ENCODE measurements at places on chromosomes 11 and 22.

GRCh38 chr11:88484873-88485621 lies 147.5 kb upstream of the CTSC start:
- no peak for DNase-seq

DNA sequence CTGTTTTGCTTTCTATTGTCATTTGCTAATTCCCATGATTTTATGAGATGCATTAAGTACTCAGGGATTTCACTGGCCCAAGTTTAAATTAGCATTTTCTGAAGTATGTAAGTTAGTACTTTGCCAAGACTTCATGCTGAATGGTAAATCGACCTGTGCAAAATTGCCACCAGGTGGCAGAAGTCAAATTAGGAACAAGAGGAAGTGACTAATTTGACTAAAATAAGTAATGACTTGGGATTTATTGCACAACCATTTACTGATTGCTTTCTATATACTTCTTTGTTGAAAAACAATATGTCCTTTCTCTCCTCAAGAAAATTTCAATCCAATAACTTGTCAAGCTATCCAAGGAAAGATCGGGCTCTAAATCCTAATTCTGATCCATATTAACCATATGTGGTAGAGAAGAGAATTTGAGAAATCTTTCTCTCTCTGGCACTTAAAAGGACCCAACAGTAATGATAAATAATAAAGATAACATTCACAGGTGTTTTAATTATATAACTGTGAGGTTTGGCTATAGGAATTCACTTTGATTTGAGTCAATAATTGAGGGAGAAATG lies 253.7 kb upstream of the CHORDC1 start:
- no peak for DNase-seq

DNA sequence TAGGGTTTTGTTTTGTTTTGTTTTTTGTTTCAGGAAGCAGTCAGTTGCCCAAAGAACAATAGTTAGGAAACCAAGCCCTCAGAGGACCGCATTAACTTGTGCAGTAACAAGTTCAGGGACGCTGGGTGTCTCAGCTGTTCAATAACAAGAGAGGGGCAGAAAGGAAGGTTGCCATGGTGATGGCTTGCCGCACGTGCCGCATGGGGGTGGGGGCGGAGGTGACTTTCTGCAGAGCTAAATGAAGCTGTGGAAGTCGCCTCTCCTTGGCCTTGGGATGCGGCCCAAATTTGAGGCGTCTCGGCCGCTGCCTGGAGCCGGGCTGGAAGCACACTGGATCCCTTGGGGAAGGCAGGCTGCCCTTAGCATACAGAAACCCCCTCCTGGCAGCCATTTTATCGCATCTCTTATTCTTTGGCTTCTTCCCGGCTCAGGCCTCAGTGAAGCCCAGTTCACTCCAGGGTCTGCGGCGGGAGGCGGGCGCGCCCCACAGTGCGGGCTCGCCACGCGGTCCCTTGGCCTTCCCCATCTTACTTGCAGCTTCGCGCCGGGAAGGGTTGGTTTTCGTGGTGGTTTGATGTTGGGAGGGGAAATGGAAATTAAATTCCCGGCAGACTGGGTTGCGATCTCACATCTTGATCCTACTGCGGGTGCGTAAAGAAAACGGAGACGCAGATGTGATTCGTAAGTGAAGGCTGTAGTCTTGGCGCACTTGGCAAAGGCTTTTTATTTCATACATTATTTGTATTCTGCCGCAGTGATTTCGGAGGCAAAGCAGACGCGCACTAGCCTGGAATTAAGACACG lies 94.3 kb downstream of the SLC17A6 start:
- no peak for DNase-seq

- no peak for DNase-seq
These were observed 4.0 kb downstream of the BSX start for GRCh38 chr11:122977470-122978298.

DNA sequence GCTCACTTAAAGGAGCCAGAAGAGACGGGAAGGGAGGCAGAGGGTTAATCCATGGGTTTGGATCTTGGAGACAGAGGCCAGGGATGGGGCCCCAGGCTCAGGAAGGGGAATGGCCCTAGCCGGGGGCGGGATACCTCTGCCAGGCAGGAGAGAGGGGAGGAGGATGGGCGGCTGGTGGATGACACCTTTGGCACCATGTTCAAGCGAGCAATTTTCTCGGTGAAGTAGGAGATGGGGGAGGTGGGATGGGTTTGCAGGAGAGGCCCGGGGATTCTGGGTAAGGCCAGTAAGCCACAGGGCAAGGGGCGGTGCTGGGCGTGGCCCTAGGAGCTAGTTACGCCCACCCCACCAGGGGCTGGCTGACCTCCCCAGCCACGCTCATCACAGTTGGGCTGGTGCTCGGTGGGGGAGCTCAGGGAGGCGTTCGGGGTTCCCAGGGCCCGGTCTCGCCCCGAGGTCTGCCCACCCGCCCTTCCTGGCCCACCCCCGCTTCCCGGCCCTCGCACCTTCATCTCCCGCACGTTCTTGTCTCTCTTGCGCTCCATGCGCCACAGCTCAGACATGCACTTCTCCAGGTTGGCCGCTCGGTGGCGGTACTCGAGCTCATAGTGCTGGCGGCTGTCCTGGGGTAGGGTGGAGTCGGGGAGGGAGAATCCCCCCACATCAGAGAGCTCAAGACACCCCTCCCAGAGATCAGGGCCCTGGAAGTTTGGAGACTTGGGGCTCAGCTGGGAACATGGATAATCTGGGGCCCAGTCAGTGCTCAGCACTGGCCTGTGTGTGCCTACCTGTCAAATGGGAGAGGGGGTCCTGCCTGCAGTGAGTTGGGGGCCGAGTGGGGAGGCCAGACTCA lies 12.7 kb downstream of the BAIAP2L2 start:
- DNase-seq: no peak

DNA sequence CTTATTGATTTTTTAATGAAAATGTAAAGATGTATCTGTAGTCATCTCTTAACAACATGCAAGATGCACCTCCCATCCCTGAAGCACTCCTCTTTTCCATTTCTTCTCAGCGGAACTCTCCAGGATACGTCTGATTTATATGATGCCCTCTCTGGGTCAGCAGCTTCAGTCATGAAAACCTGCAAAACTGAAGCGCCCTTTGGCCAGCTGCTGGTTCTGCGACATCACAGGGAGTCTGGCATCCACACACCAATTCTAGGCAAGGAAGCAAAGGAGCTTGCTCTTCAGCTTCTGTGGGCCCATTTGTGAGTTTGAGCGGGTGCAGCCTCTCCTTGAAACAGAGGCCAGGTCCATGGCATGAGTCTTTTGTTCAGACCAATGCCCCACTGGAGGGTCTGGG lies 1253.3 kb downstream of the TBC1D22A start:
- DNase-seq: no peak

DNA sequence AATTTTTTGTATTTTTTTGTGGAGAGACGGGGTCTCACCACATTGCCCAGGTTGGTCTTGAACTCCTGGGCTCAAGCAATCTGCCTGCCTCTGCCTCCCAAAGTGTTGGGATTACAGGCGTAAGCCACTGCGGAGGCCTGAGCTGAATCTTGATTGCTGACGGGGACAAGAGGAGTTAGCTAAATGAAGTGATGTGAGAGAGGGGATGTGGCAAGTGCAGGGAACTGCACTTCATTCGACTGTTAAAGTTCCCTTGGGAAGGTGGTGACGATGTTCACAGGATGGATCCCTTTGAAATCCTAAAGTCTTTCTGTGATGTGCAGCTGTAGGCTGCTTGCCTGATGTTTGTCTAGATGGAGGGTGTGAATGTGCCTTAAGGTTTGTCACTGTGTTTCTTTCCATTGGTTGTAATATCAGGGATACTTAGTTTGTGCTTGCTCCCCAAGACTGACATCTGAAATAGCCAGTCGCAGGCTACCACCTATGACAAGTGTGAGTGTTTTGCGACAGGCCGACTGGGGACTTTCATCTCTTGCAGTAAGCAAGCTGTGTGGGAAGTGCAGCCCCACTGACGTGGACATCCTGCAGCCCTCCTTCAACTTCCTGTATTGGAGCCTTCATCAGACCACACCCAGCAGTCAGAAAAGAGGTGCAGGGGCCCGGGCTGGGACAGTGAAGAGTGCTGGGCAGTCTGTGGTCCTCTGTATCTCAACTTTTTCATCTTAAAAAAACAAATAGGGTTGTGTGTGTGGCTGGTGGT lies 19.6 kb upstream of the CCDC134 start:
- DNase-seq: peak; percentile 81

DNA sequence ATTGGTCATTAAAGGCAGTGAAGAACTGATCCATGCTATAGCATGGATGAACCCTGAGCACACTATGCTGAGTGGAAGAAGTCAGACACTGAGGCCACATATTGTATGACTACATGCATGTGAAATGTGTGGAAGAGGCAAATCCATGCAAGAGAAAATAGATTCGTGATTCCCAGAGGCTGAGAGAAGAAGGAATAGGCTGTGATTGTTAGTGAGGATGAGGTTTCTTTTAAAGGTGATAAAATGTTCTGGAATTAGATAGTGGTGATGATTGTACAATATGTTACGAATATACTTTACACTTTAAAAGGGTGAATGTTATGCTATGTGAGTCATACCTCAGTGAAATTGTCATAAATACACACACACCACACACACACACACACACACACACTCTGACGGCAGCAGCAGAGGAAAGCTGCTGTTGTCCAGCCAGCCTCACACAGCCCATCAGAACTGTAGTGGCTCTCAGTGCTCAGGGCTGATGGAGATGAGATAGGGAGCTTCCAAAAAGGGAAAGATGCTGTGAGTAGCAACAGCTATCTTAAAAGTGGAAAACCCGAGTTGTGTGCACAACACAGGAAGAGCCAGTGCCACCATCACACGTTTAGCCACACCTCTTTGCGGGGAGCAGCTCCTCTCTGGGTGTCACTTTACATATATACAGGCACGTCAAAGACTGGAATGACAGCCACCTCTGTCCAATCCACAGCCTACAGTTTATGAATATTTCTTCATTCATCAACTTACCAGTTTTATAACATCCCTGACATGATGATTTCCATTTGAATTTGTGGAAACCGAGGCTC lies 153.0 kb downstream of the SPATA19 start:
- no peak for DNase-seq

DNA sequence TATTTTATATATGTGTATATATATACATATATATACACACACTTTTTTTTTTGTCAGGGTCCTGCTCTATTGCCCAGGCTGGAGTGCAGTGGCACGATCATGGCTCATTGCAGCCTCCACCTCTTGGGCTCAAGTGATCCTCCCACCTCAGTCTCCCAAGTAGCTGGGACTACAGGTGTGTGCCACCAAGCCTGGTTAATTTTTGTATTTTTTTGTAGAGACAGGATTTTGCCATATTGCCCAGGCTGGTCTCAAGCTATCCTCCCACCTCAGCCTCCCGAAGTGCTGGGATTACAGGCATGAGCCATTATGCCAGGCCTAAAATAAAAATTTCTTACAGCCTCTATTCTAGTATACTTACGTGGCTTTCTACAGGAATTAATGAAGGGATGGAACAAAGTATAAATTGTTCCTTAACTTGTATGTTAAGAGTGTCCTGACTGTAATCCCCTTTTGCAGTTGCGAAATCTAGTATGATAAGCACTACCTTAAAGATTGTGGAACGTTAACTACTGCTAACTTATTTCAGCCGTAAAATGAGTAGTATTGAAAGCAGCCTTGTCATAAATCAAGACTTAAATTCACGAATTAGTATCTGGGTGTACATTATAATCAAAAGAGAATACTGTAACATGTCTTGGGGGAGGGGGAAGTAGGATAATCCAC lies 2.1 kb downstream of the TRAF6 start:
- DNase-seq: no peak

DNA sequence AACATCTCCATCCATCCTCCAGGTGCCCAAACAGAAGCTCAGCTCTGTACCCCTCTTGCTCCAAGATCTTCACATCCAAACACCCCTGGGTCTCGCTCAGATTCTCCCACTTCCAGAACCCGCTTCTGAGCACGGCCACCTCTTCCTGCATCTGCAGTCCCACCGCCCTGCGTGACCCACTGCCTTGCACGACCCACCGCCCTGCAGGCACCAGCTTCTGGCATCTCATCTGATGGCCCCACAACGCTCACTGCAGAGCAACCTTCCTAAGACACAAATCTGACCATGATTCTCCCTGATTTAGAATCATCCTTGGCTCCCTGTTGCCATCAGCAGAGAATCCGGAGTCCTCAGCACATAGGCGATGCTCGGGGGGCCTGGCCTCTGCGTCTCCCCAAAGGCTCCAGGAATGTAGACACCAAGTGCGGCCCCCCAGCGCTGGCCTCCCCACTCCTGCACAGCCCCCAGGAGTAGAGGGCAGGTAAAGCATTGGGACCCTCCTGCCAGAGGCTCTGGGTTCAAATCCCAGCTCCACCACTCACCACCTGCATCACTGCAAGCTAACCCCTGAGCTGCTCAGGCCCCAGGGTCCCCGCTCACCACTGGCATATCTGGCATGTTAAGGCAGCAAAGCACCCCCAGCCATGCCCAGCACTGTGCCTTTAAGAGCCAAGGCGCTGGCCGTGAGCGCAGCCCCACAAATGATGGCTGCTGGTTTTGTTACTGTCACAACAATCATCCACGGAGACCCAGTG lies 459.3 kb downstream of the BRD1 start:
- no peak for DNase-seq

DNA sequence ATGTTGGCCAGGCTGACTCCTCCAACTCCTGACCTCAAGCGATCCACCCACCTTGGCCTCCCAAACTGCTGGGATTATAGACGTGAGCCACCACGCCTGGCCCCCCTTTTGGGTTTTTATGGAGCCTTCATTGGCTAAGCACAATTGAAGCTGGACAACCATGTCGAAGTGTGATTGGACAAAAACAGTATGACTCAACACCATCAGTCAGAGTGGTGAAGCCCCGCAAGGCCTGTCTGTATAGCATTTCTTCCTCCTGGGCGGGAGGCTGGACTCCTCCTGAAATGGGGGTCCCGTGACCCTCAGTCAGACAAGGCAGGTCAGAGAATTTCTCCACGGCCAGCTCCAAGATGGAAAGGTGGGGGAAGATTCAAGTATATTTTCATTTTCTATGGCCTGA lies 3.1 kb upstream of the PARVB start:
- no peak for DNase-seq
